ENCODE measurements at places on chromosomes 4 and X.

GRCh38 chr4:70564033-70564432, 28.0 kb upstream of the AMBN start:
- DNase-seq, result no peak

- DNase-seq, result no peak
Observed at GRCh38 chr4:25958110-25958509, 44.1 kb downstream of the SMIM20 start.

- no peak for DNase-seq
Observed at GRCh38 chrX:129689796-129690195, 35.0 kb upstream of the APLN start.

- DNase-seq, result no peak
Observed at GRCh38 chrX:40468033-40468846, 112.5 kb upstream of the ATP6AP2 start.

DNA sequence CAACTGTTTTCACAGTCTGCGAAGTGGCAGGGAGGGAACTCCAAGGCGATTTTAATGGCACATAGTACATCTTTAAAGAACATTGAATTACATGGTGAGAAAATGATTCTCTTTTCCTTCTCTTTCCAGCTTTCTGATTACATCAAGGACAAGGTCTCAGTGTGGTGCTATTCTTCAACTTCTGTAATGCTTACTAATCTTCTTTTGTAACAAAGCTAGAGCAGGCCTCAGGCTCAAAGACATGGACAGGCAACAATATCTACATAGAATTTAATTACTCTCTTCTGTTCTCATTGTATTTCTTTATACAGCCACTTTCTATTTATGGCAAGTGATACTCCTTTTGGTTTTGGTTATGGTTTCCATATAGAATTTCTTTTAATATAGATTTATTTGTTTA, 48.4 kb downstream of the RTL5 start:
- DNase-seq, result no peak

DNA sequence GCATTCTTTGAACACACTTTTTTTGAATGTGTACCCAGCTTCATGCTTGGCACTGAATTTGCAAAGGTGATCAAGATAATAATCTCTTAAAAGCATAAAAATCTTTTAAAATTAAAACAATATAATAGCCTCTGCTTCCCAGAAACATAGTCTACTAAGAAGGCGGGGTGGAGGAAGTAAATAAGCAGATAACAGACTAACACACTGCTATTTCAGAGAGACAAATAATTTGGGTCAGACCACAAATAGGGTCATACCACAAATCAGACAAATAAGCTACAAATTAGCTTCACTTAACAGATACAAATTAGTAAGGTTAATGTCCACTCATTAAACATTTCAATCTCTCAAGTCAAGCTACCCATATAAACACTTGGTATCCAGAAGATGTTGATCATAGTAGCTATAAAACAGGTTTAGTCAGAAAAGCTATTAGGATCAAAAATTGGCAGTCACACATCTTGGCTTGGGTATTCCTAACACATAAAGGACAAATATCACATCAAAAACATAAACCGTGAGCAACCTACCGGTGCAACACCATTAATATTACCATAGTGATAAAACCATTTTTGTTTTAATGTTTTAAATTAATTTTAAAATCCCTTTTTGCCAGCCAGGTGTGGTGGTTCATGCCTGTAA, 47.3 kb downstream of the PPP3CA start:
- no peak for DNase-seq

GRCh38 chrX:140091125-140091886, 126.0 kb upstream of the CXorf66 start:
- DNase-seq, result no peak
